Fibroblast of skin of left biceps (primary cell): ENCODE measurements at places on chromosomes 7 and 10.

DNA sequence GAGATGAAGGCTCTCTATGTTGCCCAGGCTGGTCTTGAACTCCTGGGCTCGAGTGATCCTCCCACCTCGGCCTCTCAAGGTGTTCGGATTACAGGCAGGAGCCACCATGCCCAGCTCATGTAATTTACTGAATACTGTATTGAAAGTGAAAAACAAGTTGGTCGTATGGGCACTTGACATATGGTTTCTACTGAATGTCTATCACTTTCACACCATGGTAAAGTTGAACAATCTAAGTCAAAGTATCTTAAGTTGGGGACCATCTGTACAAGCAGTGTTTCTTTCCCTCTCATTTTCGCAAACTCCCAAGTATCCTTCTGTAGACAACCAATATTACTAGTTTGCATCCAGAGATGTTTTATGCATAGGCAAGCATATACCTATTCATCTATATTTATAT lies 116.6 kb downstream of the TMEM178B start:
- no peak for DNase-seq

GRCh38 chr7:74380720-74381119 lies 73.0 kb upstream of the GTF2IRD1 start:
- no peak for DNase-seq

DNA sequence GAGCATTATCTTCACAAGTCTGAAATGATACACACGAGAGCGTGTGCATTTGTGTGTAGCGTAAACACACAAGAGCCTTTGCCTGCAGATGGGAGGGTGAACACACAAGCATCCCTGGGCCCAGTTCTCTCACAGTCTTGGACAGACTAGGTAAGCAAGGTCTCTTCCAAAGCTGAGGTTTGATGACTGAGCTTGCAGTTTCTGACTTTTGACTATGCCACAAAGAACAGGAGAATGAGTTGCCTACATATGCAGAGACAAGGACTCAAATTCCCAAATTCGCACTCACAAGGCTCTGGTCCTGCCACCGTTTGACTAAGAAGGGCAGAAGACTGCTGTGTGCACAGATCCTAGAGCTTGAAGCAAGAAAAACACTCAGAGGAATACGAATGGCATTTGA lies 55.8 kb downstream of the FAM53B start:
- DNase-seq: no peak

DNA sequence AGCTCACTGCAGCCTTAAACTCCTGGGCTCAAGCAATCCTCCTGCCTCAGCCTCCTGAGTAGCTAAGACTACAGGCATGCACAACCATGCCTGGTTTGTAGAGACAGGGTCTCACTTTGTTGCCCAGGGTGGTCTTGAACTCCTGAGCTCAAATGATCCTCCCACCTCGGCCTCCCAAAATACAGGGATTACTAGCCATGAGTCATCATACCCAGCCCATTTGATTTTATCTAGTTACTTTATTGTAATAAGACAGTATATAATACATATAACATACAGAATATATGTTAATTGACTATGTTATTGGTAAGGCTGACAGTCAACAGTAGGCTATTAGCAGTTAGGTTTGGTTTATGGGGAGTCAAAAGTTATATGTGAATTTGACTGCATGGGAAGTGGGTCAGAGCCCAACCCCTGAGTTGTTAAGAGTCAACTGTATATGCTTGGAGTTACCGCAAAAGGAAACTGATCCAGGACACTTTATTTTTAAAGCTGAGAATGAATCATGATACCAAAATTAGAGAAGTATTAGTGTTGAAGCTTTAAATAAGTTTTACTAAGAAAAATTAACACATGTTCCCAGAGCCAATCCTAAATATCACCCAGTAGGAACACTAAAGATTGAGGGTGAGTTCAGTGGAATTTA lies 20.7 kb upstream of the KMT2E start:
- no peak for DNase-seq

GRCh38 chr7:143284591-143285469 lies at the start of gene TMEM139:
Gene TMEM139, plus strand, starts transcription at chr7:143284958. Its CDS starts 1,000 bp downstream, at chr7:143285958.
- no peak for DNase-seq

- DNase-seq: no peak
Observed at GRCh38 chr10:77383861-77384553, 253.6 kb downstream of the KCNMA1 start.

DNA sequence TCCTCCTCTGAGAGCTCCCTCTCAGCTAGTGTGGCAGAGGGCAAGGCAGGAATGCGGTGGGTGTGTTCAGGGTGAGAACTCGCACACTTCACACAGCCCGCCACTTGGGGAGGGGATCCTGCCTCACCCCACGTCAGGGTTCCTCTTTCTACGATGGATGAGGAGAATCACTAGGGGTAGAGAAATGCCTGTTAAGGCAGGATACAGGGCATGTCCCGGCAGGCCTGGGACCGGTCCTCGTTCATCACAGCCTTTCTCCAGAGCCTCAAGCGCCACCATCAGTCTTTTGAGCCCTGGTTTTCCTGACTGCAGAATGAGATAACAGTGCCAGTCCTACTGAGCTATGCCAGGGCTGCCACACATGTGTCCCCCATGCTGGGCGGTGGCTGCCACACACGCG lies 546.7 kb upstream of the ADARB2 start:
- no peak for DNase-seq

DNA sequence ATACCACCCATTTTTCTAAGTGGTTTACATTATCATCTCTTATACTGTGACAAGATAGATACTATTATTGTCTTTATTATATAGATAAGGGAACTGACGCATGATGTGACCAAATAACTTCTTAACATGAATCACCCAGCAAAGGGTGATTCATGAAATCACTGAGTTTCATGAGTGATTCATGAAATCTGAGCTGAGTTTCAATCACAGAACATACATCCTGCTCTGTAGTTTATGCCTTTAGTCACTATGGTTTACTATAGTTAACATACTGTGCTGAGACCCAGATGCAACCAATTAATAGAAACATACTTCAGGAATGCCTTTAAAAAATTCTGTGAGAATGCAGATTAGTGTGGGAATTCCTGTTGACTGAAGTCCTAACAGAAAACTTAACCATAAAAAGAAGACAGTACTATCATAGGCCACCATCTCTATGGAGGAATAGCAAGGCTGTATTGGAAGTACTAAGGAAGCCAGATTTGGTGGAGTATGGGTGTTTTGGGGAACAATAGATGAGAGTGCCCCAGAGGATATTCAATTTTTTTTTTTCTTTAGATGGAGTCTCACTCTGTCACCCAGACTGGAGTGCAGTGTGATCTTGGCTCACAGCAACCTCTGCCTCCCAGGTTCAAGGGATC lies 43.1 kb upstream of the SEMA3A start:
- DNase-seq: peak; percentile 94

DNA sequence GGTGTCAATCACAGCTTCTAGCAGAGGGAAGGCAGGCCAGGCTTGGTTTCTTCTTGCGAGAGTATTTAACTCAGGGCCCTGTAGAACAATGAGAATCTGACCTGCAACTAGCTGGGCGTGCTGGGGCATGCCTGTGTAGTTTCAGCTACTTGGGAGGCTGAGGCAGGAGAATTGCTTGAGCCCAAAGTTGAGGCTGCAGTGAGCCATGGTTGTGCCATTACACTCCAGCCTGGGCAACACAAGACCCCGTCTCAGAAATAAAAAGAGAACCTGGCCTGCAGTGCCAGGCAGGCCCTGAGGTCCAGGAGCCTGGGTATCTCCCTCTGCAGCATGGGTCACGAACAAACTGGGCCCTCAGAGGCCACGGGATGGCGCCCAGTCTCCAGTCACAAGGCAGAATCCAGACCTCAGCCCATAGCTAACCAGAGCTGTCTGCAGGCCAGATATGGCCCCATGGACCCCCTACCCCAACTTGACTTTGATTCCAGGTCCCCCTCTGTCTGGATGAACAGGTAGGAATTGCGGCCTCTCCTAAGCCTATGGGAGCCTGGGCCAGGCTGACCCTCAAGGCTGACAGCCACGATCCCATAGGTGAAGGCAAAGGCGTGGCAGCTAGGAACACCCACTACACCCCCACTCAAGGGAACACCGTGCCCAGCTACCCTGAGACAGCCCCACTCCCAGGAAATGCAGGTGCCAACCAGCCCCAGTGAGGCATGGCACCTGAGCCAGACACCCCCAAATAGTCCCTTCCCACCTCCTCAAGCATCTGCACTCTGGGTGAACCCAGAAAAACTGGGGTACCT lies 102.7 kb upstream of the TNRC18 start:
- DNase-seq: no peak

GRCh38 chr10:8534891-8535290 lies 480.4 kb downstream of the GATA3 start:
- no peak for DNase-seq

GRCh38 chr10:76404531-76404930 lies 973.1 kb downstream of the LRMDA start:
- no peak for DNase-seq

- DNase-seq: no peak
Observed at GRCh38 chr7:46810986-46811385, 770.9 kb downstream of the TNS3 start.

- no peak for DNase-seq
Observed at GRCh38 chr10:14971867-14972448, 12.8 kb downstream of the MEIG1 start.

- no peak for DNase-seq
Observed at GRCh38 chr10:128072941-128073645, 53.1 kb downstream of the MKI67 start.

- DNase-seq: no peak
Observed at GRCh38 chr10:15293862-15294842, 76.9 kb downstream of the FAM171A1 start.

DNA sequence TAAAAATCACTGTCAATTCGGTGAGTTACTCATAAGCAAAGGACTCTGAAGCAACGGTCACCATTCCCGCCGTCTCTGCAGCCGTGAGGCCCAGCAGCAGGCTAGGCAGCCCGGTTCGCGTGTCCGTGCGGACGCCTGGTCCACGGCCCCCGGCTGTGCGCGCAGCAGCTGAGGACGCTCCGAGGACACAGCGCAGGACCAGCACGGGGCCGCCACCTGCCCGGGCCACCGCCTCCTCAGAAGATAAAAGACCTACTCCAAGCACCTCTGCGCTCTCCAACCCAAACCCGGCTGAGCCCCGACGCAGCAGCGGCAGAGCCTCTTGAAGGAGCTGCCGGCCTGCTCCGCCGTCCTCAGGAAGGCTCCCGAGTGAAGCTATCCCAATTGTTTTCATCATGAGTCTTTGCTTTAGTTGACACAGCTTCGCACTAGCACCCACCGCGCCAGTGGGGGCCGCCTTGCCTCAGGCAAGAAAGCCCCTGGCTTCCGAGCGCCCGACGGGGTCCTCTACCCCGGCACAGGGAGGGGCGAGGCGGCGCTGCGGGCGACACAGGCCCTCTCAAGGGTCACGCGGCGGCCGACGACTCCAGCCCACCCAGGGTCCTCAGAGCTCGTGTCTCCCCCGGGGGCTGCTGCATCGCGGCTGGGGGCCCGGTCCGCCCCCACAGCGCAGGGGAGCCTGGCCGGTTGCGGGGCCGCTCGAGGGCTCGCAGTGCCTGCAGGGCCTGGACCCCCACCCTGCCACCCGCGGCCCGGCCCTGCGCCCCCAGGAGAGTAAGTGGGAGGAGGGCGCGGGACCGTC lies 16.9 kb upstream of the GPR146 start:
- DNase-seq: no peak

DNA sequence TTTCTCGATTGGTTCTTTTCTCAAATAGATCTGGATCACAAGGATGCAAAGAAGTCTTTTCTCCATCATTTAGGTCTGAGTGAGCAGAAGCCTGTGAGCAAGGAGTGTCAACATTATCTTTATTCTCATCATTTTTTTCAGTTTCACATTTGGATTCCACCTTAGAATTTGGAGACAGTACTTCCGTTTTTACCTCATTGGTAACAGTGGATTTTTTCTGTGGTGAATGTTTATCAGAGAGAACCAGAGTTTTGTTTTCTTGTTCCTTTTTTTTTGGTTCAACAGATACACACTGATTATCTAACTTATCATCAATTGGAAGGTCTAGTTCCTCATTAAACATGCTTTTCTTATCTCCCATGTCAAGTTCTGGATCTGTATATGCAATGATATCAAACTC lies 151.3 kb downstream of the GALNT11 start:
- no peak for DNase-seq

- DNase-seq: no peak
Observed at GRCh38 chr7:150951521-150951920, 26.6 kb downstream of the KCNH2 start.

DNA sequence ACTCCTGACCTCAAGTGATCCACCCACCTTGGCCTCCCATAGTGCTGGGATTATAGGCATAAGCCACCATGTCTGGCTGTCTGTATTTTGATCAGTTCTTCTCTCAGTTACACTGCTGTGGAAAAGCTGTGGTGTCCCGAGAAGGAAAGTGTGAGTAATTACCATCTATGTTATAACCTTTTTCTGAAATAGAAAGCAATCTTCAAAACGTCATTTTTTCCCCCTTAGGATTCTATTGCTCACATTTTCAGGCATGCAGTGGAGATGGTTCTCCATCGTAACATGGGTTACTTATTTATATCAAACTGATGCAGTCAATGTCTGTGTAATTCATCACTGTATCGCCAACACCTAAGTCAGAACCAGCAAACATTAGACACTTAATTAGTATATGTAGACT lies 103.5 kb upstream of the FAM3C start:
- DNase-seq: no peak

GRCh38 chr10:68924593-68924992 lies 23.5 kb downstream of the DDX50 start:
- DNase-seq: no peak

DNA sequence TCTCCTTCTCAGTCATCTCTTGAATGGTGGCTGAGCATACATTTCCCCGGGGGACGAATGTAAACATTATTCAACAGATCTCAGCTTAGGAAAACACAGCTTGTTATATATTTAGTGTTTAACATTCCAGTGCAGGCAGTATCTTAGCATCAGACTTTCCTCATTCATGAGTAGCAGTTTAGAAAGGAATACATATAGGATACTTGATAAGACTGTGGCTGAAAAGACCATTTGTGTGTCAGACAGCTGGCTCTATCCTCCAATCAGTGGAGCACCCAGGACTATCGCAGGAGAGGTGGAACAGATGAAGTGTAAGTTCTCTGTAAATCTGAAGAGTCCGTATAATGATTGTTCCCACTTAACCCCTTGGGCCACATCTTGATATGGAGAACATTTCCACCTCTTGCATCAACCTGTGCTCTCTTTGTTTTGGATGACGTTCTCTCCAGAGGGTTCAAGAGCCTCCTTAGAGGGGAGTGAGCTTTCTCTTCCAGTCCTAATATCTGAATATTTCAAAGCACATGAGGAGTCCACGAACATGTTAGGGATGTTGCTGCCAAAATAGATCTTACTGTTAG lies 34.0 kb downstream of the ERLIN1 start:
- no peak for DNase-seq

GRCh38 chr10:28012990-28013515 lies 14.2 kb upstream of the ODAD2 start:
- no peak for DNase-seq

DNA sequence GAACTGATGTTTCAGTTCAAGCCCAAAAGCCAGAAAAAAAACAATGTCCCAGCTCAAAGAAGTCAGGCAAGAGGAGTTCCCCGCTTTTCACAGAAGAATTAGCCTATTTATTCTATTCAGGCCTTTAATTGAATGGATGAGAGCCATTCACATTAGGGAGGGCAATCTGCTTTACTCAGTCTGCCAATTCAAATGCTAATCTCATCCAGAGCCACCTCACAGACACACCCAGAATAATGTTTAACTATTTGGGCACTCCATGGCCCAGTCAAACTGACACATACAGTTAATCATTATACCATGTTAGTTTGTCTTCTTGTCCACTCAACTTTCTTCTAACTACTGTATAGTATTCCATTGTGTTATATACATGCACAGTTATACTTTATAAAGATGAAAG lies 2.6 kb upstream of the NPSR1 start:
- DNase-seq: no peak

- no peak for DNase-seq
Observed at GRCh38 chr7:99001482-99002147, 123.3 kb downstream of the TRRAP start.

GRCh38 chr10:66455304-66455703 lies 470.5 kb upstream of the LRRTM3 start:
- DNase-seq: no peak
